ENCODE measurements at places on chromosomes 5 and 9.

DNA sequence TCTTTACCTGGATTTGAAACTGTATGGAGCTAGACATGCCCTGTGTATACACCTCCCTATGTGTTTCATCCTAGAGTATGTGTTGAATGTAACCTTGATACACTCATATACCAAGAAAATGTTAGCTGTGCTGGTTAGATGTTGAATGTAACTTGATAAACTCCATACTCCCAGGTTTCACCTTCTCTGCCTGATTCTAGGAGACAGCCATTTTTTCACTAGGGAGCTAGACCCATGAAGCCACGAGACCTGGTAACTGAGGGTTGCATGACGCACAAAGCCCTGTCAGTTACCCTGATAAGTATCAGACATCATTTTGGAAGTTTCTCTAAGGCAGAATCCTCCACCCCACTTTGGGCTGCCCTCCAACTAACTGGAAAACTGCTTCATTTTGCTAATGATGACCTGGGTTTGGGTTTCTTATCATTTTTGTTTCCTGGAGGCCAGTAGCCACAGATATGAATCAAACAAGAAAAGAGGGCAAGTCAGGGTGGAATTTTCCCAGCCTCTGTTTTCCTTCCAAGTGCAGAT lies 478.5 kb upstream of the KIF2A start:
- no peak for DNase-seq

GRCh38 chr5:6745706-6746222 lies 32.5 kb downstream of the TENT4A start:
- no peak for DNase-seq

DNA sequence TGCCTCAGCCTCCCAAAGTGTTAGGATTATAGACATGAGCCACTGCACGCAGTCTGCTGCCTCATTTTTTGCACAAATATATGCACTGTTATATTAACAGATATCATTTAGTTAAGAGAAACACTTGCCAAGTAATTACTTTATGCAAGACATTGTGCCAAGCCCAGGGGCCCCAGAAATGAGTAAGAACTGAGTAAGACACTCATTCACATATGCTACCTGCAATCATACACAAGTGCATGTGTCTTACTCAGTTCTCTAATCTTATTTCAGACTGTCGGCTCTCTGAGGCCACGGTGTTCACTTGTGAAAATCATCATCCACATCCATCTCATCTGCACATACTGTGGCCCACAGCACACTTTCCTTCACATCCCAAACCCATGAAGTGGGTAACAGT lies 16.0 kb downstream of the TRAF1 start:
- DNase-seq: no peak

- no peak for DNase-seq
Measured at GRCh38 chr9:109934857-109935215, 154.8 kb downstream of the PALM2AKAP2 start.

- DNase-seq: no peak
Measured at GRCh38 chr9:116149844-116150243, 3.7 kb upstream of the PAPPA start.
